ENCODE measurements at places on chromosomes 7 and 10. TPM values are rescaled to one million over a fixed set of nuclear protein-coding genes. Genes with fewer than 3 reads are reported as not detected.

The GPNMB gene
- 4.8 TPM for polyA plus RNA-seq

The EVX1 gene
- 0.07 TPM for polyA plus RNA-seq

The FUOM gene
- 45.1 TPM for polyA plus RNA-seq

The SLC35G1 gene
- 0.90 TPM for polyA plus RNA-seq

The RASA4 gene
- polyA plus RNA-seq = 15.1 TPM

The SPRN gene
- polyA plus RNA-seq = 0.16 TPM

The PTF1A gene
- polyA plus RNA-seq = not detected

The SPAM1 gene
- not detected for polyA plus RNA-seq

The CALML5 gene
- polyA plus RNA-seq = not detected

The ADAM22 gene
- polyA plus RNA-seq = 0.90 TPM

The ASB4 gene
- 0.22 TPM for polyA plus RNA-seq

The VENTX gene
- polyA plus RNA-seq = 0.56 TPM

The WNT8B gene
- 0.03 TPM for polyA plus RNA-seq

The TRPV5 gene
- polyA plus RNA-seq = not detected

The PNLIPRP2 gene
- polyA plus RNA-seq = 0.91 TPM

The VPS37D gene
- 1.2 TPM for polyA plus RNA-seq

The NAMPT gene
- polyA plus RNA-seq = 720 TPM

The ASIC3 gene
- 2.8 TPM for polyA plus RNA-seq

The LIPF gene
- polyA plus RNA-seq = 2,549 TPM

The WDR91 gene
- 7.3 TPM for polyA plus RNA-seq

The EGR2 gene
- 21.5 TPM for polyA plus RNA-seq

The CNPY1 gene
- polyA plus RNA-seq = not detected

The HABP2 gene
- not detected for polyA plus RNA-seq

The ZRANB1 gene
- polyA plus RNA-seq = 5.4 TPM

The MUC12 gene
- polyA plus RNA-seq = 0.70 TPM

The MYPN gene
- 0.03 TPM for polyA plus RNA-seq

The OR2A1 gene
- polyA plus RNA-seq = 0.07 TPM

The ATOH7 gene
- 0.04 TPM for polyA plus RNA-seq

The TUBAL3 gene
- polyA plus RNA-seq = 0.04 TPM

The C10orf53 gene
- polyA plus RNA-seq = not detected

The PPP3CB gene
- 44.3 TPM for polyA plus RNA-seq

The MYOF gene
- 11.6 TPM for polyA plus RNA-seq

The NME8 gene
- not detected for polyA plus RNA-seq

The ANKRD1 gene
- 5.6 TPM for polyA plus RNA-seq

Data from adipose tissue (tissue), 3 donors.